ENCODE measurements at places on chromosomes 6 and 20.

DNA sequence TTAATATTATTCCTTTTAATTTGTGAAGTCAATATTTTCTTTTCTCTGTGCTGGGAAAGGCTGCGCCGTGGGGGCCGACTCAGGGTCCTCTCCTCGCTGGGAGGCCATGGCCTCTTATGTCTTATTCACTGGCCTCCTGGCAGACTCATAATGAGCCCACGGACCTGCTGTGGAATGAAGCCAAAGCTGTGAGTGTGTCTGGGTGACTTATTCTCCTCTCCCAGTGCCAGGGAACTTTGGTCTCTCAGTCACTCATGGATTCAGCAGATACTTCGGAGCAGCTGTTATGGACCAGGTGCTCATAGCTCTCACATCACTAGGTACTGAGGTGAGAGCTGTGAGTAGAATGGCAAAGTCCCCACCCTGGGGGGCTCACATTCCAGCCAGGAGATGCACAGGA lies 297.6 kb downstream of the CDH26 start:
- no peak for DNase-seq

GRCh38 chr6:106973836-106974335 lies 643 bp downstream of the CD24 start:
- DNase-seq: no peak

GRCh38 chr6:57183336-57183735 lies 11.2 kb downstream of the BAG2 start:
- DNase-seq: no peak

DNA sequence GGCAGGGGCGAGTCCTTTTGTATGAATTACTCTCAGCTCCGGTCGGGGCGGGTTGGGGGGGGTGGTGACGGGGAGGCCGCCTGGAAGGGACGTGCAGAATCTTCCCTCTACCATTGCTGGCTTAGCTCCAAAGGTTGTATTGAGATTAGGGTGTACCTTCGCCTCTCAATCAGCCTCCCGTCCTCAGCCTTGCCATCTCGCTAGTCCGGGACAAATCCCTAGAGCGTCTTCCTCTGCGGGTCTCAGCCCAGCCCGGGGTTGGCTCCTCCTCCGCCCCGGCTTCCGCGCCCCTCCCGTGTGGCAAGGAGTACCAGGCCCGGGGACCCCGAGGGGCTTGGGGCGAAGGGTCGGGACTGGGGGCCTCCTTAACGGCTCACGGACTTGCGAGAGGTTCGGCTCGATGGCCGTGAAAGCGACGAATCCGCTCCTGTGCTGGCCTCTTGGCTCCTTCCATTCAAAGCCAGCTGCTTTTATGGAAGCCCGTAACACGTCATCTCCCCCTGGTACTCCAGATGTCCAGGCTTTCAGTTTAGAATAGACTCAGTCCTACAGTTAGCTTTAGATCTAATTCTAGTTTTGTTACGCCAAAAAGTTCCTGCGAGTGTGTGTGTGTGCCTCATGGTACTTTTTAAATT lies 636 bp upstream of the EEF1A1 start:
- DNase-seq: peak; percentile 99
